ENCODE measurements at places on chromosomes 5 and 9. TPM values are rescaled to one million over a fixed set of nuclear protein-coding genes. Genes with fewer than 3 reads are reported as not detected.

DNA sequence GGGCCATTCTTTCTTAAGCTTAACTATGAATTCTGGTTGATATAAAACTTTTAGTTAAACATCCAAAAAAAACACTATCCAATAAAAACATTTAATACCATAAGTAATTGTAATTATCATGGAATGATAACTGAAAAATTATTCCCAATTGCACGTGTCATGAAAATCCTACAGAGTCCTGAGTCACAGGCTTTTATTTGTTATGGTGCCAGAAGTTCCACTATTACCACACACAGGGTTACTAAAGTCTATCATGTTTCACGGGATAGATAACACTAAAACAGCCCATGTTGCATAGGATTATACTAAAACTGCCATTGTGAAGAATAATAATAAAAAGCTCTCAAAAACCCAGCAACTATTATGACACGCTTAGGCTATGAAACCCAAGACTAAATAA, 1381.8 kb downstream of the EFNA5 start:
- H3K4me3 ChIP-seq, result no peak overlapping the region
- peaks cover 8% of the 10 kb centered on the region for H3K4me1 ChIP-seq
- no peaks in the 10 kb centered on the region for H3K36me3 ChIP-seq
- no peak for DNase-seq

STKLD1 gene
- 2.8 TPM for total RNA-seq

DNA sequence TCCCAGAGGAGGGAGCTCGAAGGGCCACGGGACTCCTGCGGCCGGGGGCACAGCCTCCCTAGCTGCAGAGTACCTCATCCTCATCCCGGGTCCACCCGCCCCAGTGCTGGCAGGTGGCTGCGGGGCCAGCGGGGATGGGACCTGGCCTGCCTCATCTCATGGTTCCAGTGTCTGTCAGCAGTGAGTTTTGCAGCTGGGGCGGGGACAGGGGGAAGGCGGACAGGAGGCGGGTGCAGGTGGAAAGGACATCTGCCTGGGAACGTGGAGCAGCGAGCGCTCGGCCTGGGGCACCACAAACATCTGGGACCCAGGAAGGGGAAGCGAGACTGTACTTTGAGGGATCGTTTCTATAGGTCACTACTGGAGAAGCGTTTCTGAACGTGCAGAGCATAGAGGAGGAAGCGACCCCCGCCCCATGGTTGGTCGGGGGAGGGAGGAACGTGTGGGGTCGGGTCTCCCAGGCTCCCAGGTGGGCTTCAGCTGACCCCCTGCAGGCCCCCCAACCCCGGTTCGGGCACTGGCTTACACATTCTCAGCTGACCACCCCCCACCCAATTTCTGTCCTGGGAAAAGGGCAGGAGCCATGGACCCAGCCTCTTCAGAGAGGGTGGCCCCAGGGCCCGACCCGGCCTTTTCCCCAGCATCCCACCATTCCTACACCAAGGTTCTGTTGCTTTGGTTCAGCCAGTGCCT, 56.5 kb upstream of the NOTCH1 start:
- no peak overlapping the region for H3K27ac ChIP-seq
- no peaks in the 10 kb centered on the region for H3K36me3 ChIP-seq
- no peak for DNase-seq
- peaks cover 30% of the 10 kb centered on the region for H3K4me1 ChIP-seq

DNA sequence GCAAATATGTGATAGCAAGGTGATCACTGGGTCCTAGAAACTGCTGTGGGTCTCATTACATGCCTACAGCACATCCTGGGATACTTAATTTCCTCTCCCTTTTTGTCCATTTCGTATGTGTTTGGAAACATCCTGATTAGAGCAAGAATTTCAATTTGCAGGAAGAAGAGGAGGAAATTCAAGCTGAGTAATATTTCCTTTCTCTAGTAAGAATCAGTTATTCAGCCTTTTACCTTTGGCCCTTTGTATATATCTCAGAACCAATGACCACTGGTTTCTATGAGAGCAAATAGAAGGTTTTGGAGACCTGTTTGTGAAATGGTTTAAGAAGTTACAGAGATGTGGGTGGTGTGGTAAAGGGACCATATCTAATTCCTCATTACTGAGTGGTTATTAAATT, 171.6 kb downstream of the RMI1 start:
- H3K4me1 ChIP-seq, result peaks cover 14% of the 10 kb centered on the region
- H3K36me3 ChIP-seq, result no peaks in the 10 kb centered on the region
- DNase-seq, result no peak
- no peak overlapping the region for H3K27ac ChIP-seq
- no peaks in the 10 kb centered on the region for H3K27me3 ChIP-seq
- H3K4me3 ChIP-seq, result no peak overlapping the region

- H3K4me1 ChIP-seq, result peaks cover 7% of the 10 kb centered on the region
- H3K27ac ChIP-seq, result no peak overlapping the region
- H3K27me3 ChIP-seq, result no peaks in the 10 kb centered on the region
Measured at GRCh38 chr9:94300470-94301301, 27.8 kb downstream of the NUTM2F start.

- H3K36me3 ChIP-seq, result no peaks in the 10 kb centered on the region
- H3K4me3 ChIP-seq, result no peak overlapping the region
- no peak for DNase-seq
- H3K27ac ChIP-seq, result no peak overlapping the region
Measured at GRCh38 chr9:80698725-80699410, 990.5 kb downstream of the TLE1 start.

GRCh38 chr9:23538067-23538402, 288.0 kb downstream of the ELAVL2 start:
- DNase-seq, result no peak
- H3K4me1 ChIP-seq, result peaks cover 54% of the 10 kb centered on the region
- peak overlapping the region; percentile 72 for H3K27ac ChIP-seq
- H3K4me3 ChIP-seq, result peak overlapping the region; percentile 77
- no peaks in the 10 kb centered on the region for H3K27me3 ChIP-seq

GRCh38 chr5:90878081-90878480, 319.5 kb downstream of the ADGRV1 start:
- H3K4me1 ChIP-seq, result peaks cover 16% of the 10 kb centered on the region
- DNase-seq, result no peak
- H3K27me3 ChIP-seq, result no peaks in the 10 kb centered on the region
- H3K4me3 ChIP-seq, result no peak overlapping the region

MPDZ gene
- total RNA-seq, result 76.1 TPM

MUSK gene
- total RNA-seq, result not detected

GRCh38 chr9:120863833-120864232, 13.2 kb downstream of the PHF19 start:
- peaks cover 5% of the 10 kb centered on the region for H3K4me1 ChIP-seq
- no peak for DNase-seq
- H3K4me3 ChIP-seq, result no peak overlapping the region
- H3K36me3 ChIP-seq, result peaks cover 18% of the 10 kb centered on the region
- H3K27me3 ChIP-seq, result no peaks in the 10 kb centered on the region

GRCh38 chr5:157362982-157363381, 97.0 kb upstream of the NIPAL4 start:
- no peak for DNase-seq
- peaks cover 20% of the 10 kb centered on the region for H3K4me1 ChIP-seq
- H3K4me3 ChIP-seq, result no peak overlapping the region
- H3K36me3 ChIP-seq, result peaks cover 9% of the 10 kb centered on the region
- peak overlapping the region; percentile 24 for H3K27ac ChIP-seq

LIX1 gene
- total RNA-seq, result 19.7 TPM

- no peaks in the 10 kb centered on the region for H3K4me1 ChIP-seq
- no peak for DNase-seq
- H3K36me3 ChIP-seq, result no peaks in the 10 kb centered on the region
- no peak overlapping the region for H3K27ac ChIP-seq
Measured at GRCh38 chr5:107184066-107184465, 486.7 kb downstream of the EFNA5 start.

DNA sequence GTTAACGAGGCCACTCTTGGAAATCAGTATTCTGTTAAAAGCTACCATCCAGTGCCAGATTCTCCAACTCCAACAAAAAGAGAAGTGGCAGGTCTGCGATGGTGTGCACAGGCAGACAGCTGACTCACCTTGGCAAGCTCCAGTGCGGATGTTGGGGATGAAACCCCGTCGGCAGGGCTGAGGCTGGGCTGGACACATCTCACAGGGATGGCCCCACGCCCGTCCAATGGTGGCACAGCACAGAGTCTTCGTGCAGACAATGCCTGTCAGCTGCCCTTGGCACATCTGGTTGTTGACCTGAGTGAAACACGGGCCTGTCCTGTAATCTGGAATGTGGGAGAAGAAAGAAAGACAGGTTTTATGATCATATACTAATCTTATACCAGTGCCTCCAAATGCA, 73.4 kb downstream of the FBN2 start:
- no peak for DNase-seq
- no peaks in the 10 kb centered on the region for H3K27me3 ChIP-seq
- no peak overlapping the region for H3K27ac ChIP-seq

Data from neural crest cell (in vitro differentiated cells).